ENCODE measurements at places on chromosomes 13 and 19. TPM values are rescaled to one million over a fixed set of nuclear protein-coding genes. Genes with fewer than 3 reads are reported as not detected.

The ICAM5 gene
- 0.25 TPM for total RNA-seq

The CEACAM7 gene
- not detected for total RNA-seq

The ATP4B gene
- total RNA-seq = 0.07 TPM

GRCh38 chr13:113822956-113823744 is 40.7 kb downstream of the GAS6 start:
- DNase-seq = no peak

DNA sequence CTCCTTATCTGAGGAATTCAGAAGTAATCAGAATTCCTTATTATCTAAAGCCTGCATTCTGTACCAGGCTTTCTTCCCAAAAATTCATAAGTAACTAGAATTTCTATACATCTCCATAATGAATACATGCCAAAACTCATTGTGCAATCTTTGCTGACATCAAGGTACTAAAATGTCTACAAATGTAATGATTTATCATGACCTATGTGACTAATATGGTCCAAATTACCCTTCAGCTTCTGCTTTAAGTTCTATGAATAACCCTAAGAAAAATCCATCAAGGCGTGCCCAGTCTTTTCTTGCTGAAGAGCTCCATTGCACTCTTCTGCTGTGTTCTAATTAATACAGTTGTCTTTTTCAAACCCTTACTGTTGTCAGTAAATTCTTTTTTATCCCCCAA is 58.5 kb upstream of the SLITRK1 start:
- DNase-seq = no peak

The SMIM17 gene
- total RNA-seq = 0.26 TPM

GRCh38 chr19:42278452-42279154 is 9.6 kb downstream of the CIC start:
- DNase-seq = no peak

DNA sequence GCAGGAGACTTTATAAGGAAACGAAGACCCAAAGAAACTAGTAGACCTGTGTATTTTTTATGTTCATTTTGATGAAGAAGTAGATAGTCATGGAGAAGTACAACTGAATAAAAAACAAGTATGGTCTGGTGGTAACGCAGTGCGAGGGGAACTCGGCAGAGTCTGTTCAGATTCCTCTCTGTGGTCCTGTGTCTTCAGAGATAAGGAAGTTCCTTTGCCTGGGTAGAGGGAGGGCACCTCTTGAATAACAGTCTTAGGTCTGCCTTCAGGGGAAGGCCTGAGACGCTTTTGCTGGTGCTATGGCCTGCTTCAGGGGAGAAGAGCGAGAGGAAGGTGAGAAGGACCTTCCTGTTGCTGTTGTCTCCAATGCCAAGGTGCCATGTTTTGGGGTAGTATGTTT is 25.9 kb upstream of the SLC46A3 start:
- DNase-seq = no peak

The GPC6 gene
- total RNA-seq = not detected

DNA sequence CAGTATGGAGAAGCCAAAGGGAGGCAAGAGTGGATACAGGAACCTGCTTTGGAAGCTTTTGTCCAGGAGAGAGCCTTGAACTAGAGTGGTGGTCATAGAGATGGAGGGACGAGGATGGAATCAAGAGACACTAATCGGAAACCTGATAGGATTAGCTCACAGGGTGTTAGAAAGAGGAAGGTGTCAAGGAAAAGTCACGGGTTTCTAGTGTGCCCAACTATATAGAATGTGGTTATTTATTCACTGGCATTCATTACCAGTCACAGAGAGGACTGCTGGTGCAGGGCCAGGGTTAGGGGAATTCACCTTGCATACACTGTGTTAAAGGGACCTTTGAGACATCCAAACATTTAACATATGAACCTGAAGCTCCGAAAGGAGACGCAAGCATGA is 43.4 kb upstream of the URAD start:
- DNase-seq = no peak

GRCh38 chr19:7980168-7980567 is 25.3 kb downstream of the ELAVL1 start:
- no peak for DNase-seq

GRCh38 chr13:106418556-106418955 is 116.9 kb downstream of the EFNB2 start:
- no peak for DNase-seq

GRCh38 chr13:53135301-53135700 is 106.7 kb downstream of the OLFM4 start:
- DNase-seq = no peak

The ARRDC2 gene
- 10.3 TPM for total RNA-seq

DNA sequence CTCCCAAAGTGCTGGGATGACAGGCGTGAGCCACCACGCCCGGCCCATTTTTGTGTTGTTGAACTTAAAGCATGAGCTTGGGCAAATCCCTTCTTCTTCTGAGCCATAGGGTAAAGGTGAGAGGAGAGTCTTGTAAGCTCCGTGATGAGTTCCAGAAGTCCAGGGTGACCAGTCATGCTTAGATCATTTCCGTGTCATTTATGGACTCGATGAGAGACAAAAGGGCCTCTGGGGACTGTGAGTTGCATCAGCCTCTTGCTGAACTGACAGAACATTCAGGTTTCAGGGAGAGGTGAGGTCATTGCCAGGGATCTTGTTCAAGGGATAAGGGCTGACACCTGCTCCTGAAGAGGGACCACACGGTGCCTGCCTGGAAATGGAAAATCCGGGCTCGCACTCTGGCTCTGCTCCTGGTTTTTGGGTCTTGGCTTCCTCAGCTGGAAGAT is 53.6 kb downstream of the GADD45B start:
- DNase-seq = no peak

DNA sequence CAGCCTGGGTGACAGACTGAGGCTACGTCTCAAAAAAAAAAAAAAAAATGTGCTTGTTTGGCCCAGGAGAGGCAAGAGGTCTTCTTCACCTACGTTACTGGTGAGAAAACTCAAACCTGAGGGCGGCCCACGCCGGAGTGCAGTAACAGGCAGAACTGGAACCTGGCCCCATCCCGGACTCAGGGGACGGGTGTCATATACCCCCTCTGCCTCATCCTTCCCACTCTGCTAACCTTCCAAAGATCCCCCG is 414 bp upstream of the ADAT3 start:
- DNase-seq = no peak

DNA sequence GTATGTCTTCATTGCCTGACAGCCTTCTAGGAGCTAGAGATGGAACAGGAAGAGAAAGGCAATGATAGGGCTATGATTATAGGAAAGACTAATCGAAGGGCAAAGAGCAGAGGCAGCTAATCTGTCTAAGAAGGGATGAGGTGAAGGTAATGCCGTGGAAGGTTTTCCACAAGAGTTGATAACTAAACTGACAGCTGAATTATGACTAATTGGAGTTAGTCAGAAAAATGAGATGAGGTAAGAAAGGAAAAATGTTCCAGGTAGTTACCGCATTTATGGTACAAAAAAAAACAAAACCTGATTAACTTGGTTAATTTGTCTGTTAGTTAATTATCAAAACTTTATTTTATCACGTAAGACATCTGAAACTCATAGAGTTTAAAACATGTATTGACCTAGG is 260.3 kb downstream of the SLITRK6 start:
- no peak for DNase-seq

DNA sequence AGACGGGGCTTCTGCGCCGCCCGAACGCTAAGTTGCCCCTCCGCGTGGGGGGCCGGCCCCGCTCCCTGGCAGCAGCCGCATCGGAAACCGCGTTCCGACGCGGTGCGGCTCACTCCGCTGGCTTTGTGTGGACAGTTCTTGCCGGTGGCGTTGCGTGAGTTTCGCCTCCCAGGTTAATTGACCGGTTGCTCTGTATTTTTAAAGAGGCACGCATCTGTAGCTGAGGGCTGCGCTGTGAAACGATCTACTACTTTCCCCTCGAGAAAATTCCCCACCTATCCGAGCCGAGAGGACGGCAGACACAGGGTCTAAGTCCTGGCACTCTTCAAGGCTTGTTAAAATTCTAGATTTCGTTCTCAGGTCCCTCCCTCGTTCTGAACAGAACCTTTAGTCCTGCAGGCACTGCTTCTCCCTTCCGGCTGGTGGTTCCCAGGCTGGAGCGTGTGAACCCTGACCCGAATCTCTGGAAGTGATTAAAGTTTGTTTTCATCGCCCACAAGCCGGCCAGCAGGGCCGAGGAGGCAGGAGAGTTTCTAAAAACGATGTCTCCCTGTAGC is 933 bp downstream of the ARHGEF7 start:
- no peak for DNase-seq

- DNase-seq = peak; percentile 32
These were observed 38.0 kb upstream of the C13orf42 start for GRCh38 chr13:51148952-51149573.

DNA sequence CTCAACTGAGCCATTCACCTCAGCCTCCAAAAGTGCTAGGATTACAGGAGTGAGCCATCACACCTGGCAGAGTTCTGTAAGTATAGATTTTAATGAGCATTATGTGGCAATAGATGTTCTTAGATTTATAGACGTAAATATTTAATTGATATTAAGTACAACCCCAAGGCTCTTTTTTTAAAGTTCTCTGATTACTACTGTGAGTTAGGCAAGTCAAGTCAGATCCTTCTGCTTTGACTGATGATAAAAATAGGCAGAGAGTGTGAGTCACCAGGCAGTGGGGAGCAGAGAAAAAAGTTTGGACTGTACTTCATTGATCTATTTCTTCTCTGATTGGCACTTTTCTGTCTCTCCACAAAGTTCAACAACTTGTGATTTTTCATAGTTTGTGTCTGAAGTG is 1379.9 kb downstream of the UQCRFS1 start:
- no peak for DNase-seq

The COG3 gene
- 30.8 TPM for total RNA-seq

Data from pulmonary artery endothelial cell (primary cell).